ENCODE measurements at places on chromosomes 7 and 10. TPM values are rescaled to one million over a fixed set of nuclear protein-coding genes. Genes with fewer than 3 reads are reported as not detected.
A peak's percentile ranks its signal among the peaks of the same experiment; 100 is the strongest.

- no peak for DNase-seq
- H3K4me3 ChIP-seq = no peak overlapping the region
- no peak overlapping the region for H3K27ac ChIP-seq
Observed at GRCh38 chr10:124013916-124014315, 79.5 kb downstream of the CHST15 start.

GRCh38 chr10:28637346-28637745 lies 40.0 kb upstream of the BAMBI start:
- no peak overlapping the region for H3K27ac ChIP-seq
- no peaks in the 10 kb centered on the region for H3K4me1 ChIP-seq
- no peaks in the 10 kb centered on the region for H3K27me3 ChIP-seq
- no peaks in the 10 kb centered on the region for H3K36me3 ChIP-seq
- DNase-seq = no peak
- no peak overlapping the region for H3K4me3 ChIP-seq

Gene MRLN
- not detected for total RNA-seq

DNA sequence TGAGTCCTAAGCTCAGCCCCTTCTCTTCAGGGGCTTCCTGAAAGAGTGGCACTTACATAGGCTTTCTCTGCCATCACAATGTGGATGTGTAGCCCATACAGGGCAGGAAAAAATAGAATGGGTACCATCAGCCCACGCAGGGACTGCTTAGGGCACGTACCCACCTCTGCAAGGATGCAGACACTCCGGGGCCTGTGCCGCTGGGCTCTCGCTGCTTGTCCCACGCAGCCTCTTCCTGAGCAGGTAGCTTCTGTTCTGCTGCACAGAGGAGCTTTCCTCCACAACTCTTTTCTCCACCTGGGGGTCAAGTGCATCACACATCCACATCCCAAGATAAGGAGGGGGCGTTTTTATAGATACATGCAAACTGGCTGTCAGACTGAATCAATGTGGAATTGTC lies 34.3 kb downstream of the FRMPD2 start:
- no peak for DNase-seq
- no peaks in the 10 kb centered on the region for H3K4me1 ChIP-seq
- no peak overlapping the region for H3K4me3 ChIP-seq
- H3K27ac ChIP-seq = no peak overlapping the region
- H3K36me3 ChIP-seq = no peaks in the 10 kb centered on the region
- H3K27me3 ChIP-seq = no peaks in the 10 kb centered on the region

- H3K36me3 ChIP-seq = no peaks in the 10 kb centered on the region
- H3K4me3 ChIP-seq = peak overlapping the region; percentile 0
- H3K4me1 ChIP-seq = no peaks in the 10 kb centered on the region
- DNase-seq = no peak
- no peak overlapping the region for H3K27ac ChIP-seq
Observed at GRCh38 chr7:139829775-139830117, 682 bp downstream of the TBXAS1 start.

DNA sequence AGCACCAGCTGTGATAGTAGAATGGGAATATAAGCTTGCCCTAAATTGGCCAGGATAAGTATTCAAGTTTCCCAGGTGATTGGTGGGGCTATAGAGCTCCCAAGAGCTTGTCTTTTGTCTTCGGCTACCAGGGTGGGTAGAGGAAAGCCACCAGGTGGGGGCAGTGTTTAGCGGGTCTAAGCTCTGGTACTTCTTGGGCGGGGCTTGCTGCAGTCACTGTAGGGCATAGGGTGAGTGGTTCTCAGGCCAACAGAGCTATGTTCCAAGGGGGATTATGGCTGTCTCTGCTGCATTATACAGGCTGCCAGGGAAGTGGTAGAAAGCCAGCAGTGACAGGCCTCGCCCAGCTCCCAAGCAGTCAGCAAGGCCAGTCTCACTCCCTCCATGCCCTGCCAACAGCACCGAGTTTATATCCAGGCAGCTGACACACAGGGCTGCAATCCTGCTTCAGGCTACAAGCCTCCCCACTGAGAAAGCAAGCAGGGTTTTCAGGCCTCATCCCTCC lies 110.7 kb downstream of the ZNF467 start:
- no peaks in the 10 kb centered on the region for H3K36me3 ChIP-seq
- H3K4me1 ChIP-seq = no peaks in the 10 kb centered on the region
- no peaks in the 10 kb centered on the region for H3K27me3 ChIP-seq
- no peak overlapping the region for H3K27ac ChIP-seq
- DNase-seq = no peak
- no peak overlapping the region for H3K4me3 ChIP-seq

- H3K27ac ChIP-seq = no peak overlapping the region
- no peaks in the 10 kb centered on the region for H3K36me3 ChIP-seq
- no peaks in the 10 kb centered on the region for H3K4me1 ChIP-seq
- H3K27me3 ChIP-seq = no peaks in the 10 kb centered on the region
- no peak overlapping the region for H3K4me3 ChIP-seq
Observed at GRCh38 chr7:133207687-133208086, 45.2 kb upstream of the EXOC4 start.

DNA sequence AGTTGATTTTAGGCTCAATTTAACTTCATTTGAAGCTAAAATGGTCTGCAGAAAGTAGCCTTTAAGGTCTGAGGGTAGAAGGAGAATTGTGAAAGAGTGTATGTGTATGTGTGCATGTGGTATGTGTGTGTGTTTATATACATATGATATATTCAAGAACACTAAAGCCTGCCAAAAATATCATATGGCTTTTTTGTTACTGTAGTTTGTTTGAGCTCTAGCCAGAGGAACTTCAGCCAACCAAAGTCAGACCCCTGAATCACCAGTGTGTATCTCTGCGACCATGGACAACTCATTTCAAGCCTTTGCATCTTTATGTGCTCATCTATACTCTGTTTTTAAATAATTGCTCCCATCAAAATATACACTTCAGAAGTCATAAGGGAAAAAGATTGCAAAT lies 58.4 kb upstream of the HDAC9 start:
- H3K4me1 ChIP-seq = no peaks in the 10 kb centered on the region
- no peaks in the 10 kb centered on the region for H3K27me3 ChIP-seq
- no peak overlapping the region for H3K4me3 ChIP-seq
- no peaks in the 10 kb centered on the region for H3K36me3 ChIP-seq
- DNase-seq = no peak

DNA sequence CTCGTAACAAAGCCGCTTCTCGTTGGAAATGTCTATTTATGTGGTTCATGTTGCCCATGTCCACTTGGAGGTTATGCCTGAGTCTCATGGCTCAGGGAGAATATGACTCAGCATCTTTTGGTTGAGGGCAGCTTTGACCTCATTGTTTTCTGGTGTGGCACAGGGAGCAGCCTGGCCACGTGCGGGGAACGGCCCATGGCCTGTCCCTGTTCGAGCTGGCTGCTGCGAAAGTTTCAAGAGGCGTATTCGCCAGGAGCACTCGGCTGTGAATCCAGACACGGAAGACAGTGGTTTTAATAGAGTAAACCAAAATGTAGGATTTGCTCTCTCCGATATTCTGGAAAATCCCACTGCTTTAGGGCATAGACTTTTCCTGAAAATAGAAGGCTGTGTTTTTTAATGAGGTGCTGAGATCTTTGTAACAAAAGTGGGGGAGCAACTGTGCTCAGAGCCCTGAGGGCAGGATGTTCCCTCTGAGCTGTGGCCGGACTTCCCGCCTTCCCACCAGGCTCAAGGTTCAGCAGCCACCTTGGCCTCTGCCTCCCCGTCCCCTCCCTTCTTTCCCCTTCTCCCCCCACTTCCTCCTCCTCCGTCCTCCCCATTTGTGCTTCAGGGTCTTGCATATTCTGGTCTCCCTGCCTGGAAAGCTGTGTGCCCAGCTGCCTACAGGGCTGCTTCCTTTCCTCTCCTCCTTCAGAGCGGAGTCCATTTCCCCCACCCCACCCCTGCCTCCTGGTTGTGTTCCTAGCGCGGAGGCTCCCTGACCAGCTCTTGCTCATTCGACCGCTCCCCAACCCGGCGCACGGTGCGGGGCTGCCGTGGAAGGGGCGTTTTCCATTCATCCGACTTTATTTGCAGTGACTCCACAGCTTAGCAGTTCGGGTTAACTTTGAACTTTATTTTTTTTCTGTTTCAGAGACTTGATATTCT lies 642.0 kb downstream of the SDK1 start:
- H3K4me1 ChIP-seq = peaks cover 3% of the 10 kb centered on the region
- peak overlapping the region; percentile 75 for H3K27ac ChIP-seq
- no peaks in the 10 kb centered on the region for H3K27me3 ChIP-seq
- DNase-seq = no peak
- peak overlapping the region; percentile 3 for H3K4me3 ChIP-seq

DNA sequence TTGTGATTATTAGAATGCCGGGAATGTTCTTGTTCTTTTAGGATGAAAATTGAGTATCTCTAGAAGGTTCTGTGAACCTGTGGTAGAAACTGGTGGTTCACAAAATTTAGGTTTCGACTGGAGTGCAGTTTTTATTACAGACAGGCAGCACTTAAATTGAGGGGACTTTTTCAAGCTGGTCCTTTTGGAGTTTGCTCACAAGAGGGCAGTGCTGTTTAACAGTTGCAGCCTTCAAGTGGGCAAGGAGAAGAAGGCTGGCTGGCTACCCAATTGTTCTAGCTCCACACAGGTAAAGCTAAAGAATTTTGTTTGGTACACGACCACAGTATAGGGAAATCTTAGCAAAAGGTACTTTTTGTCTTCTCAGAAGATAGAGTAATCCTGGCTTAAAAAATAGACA lies 233.6 kb downstream of the SNX13 start:
- DNase-seq = no peak
- H3K27me3 ChIP-seq = no peaks in the 10 kb centered on the region
- H3K4me1 ChIP-seq = no peaks in the 10 kb centered on the region
- H3K4me3 ChIP-seq = no peak overlapping the region

- H3K27ac ChIP-seq = no peak overlapping the region
- H3K4me3 ChIP-seq = no peak overlapping the region
- no peaks in the 10 kb centered on the region for H3K27me3 ChIP-seq
- H3K36me3 ChIP-seq = no peaks in the 10 kb centered on the region
- no peaks in the 10 kb centered on the region for H3K4me1 ChIP-seq
Observed at GRCh38 chr7:80732630-80733029, 94.2 kb downstream of the CD36 start.

- no peak overlapping the region for H3K4me3 ChIP-seq
- no peaks in the 10 kb centered on the region for H3K27me3 ChIP-seq
- no peak for DNase-seq
- H3K36me3 ChIP-seq = no peaks in the 10 kb centered on the region
Observed at GRCh38 chr10:94146746-94147145, 153.0 kb downstream of the PLCE1 start.

Gene CHST12
- total RNA-seq = 79.4 TPM

DNA sequence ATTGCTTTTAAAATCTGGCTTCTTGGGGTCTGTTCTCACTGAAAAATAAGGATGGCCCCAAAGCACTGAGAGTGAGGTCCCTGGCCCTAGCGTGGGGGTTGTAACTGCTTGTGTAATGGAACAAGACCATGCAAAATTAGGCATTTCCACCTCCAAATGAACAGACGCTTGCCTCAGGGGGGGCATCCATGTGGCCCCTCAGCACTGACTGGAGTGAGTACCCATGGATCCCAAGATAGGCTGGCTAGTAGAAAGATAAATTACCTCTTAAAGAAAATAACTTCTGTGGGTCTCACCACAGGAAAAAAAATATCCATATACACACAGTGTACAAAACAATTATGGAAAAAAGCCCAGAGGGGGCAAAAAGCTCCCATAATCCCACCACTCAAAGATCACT lies 15.2 kb upstream of the CPA1 start:
- H3K27ac ChIP-seq = no peak overlapping the region
- no peak overlapping the region for H3K4me3 ChIP-seq
- peaks cover 20% of the 10 kb centered on the region for H3K4me1 ChIP-seq
- no peaks in the 10 kb centered on the region for H3K36me3 ChIP-seq

DNA sequence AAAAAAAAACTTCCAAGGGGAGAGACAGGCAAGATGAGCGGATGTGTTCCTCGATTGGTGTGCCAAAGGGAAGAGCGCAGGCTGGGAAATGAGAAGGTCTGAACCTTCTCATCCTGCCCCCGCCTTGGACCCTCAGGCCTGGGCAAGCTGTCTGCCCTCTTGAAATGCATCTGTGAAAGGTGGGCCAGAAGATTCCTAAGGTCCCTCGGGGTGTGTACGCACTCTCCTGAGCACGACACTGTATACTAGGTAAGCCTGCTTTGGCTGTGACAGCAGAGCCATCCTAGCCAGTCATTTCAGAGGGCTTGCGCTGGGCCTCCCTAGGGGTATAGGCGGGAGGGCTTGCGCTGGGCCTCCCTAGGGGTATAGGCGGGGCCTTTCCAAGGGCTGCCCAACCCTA lies 26.8 kb downstream of the PODXL start:
- no peak overlapping the region for H3K27ac ChIP-seq
- H3K4me3 ChIP-seq = no peak overlapping the region
- no peak for DNase-seq
- H3K27me3 ChIP-seq = no peaks in the 10 kb centered on the region
- H3K4me1 ChIP-seq = no peaks in the 10 kb centered on the region
- no peaks in the 10 kb centered on the region for H3K36me3 ChIP-seq

- H3K27ac ChIP-seq = no peak overlapping the region
- H3K4me3 ChIP-seq = no peak overlapping the region
- no peaks in the 10 kb centered on the region for H3K4me1 ChIP-seq
- no peak for DNase-seq
- H3K36me3 ChIP-seq = no peaks in the 10 kb centered on the region
- no peaks in the 10 kb centered on the region for H3K27me3 ChIP-seq
Observed at GRCh38 chr7:1942243-1942940, 272.3 kb downstream of the ELFN1 start.

Gene LBX1
- total RNA-seq = not detected

DNA sequence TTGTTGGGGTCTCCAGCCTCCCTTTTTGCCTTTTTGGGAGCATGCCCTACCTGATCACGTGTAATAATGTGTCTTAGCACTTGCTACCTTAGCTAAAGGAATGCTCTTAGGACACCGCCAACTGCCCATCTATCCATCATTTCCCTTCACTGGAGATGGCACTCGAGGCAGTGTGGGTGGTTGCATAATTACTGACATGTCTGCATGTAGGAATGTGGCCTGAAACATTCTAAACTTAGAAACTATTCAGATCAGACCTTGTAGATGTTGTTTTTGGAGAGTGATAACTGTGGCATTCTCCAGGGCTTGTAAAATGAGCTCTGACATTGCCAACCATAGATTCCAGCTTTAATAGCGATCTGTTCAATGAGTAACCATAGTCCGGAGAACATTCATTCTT lies 365.8 kb downstream of the BBS9 start:
- no peak overlapping the region for H3K4me3 ChIP-seq
- H3K4me1 ChIP-seq = peaks cover 16% of the 10 kb centered on the region
- H3K36me3 ChIP-seq = no peaks in the 10 kb centered on the region
- no peaks in the 10 kb centered on the region for H3K27me3 ChIP-seq
- DNase-seq = no peak

Gene PRR15
- total RNA-seq = not detected

- no peaks in the 10 kb centered on the region for H3K27me3 ChIP-seq
- no peaks in the 10 kb centered on the region for H3K4me1 ChIP-seq
- no peak overlapping the region for H3K27ac ChIP-seq
Observed at GRCh38 chr7:69388452-69389137, 209.7 kb upstream of the AUTS2 start.

Measured in ascending aorta (tissue), 2 donors.